GM10248 (cell line): ENCODE measurements at places on chromosomes 6 and 20.

- DNase-seq, result no peak
These were observed 650.0 kb downstream of the UTRN start for GRCh38 chr6:144935181-144935580.

GRCh38 chr6:39927159-39927558 is 7.1 kb downstream of the MOCS1 start:
- no peak for DNase-seq

- DNase-seq, result no peak
These were observed 5.8 kb downstream of the HMGN4 start for GRCh38 chr6:26543953-26544352.

DNA sequence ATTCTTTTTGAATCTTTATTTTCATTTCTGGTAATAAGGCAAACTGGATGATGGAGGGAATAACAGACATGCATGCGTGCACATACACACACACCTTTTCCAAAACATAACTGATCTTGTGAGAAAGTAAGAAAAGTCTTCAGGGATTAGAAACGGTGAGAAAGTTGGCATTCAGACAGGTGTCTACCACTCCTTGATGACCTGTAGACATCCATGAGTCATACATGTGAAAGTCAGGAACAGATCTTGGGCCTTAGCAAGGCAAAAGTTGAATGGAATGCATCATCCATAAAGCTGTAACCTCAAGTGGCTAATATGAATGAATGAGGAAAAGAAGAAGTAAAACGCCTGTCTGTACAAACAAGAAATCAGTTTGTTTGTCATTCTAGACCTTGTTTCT is 97.3 kb downstream of the GRIK2 start:
- no peak for DNase-seq

- DNase-seq, result no peak
These were observed 54.5 kb downstream of the RIPOR3 start for GRCh38 chr20:50636601-50637540.

DNA sequence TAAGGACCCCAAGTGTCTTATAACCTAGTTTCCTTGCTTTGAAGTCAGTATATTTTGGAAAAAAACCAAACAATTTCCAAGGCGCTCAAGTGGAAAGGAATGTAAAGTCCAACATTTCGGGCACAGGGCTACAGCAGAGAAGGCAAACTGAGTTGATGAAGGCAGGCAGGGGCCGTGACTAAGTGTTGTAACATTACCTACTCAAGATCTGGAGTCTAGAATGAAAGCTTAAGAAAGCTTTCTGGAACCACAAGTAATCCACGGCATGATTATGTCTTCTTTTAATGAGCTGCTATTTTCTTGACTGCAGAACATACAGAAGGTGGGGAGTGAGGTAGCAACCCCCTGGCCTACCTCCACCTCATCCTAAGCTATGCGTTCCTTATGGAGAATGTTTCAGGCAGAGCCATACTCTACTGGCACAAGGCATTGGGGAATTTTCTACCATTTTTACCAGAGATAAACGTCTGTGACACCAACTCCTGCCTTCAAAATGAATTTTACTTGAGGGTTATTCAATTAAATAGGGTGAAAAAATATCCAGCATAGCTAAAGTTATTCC is 4.3 kb downstream of the PPP1R10 start:
- no peak for DNase-seq

GRCh38 chr6:50899306-50899870 is 80.7 kb downstream of the TFAP2B start:
- no peak for DNase-seq

DNA sequence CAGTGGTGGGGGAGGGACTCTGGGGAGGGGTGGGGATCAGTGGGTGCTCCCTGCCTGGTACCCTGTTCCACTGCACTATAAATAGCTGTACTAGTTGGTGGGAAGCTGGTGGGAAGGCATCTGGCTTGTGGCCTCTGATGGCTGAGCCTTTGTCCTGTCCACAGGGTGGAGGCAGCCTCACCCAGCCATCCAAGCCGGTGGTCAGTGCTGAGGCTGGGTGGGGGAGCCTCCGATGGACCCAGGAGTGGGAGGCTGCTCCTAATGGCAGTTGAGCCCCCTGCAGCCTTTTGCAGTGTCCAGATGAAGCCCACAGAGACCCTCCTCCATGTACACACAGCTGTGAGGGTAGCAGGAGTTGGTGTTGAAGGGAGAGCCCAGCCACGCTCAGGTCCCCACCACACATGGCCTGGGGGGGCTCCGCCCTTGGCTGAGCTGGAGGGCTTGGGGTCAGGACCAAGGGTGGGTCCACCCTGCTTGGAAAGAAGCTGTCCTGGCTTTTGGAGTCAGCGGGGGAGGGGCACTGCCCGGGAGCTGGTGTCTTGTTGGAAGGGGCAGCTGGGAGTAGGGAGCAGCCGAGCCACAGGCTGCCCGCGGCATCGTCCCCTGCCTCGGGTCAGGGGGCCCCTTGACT is 2.5 kb downstream of the PPDPF start:
- no peak for DNase-seq
